ENCODE measurements at places on chromosomes 16 and 17.

- DNase-seq = no peak
Observed at GRCh38 chr16:11188801-11189740, 66.9 kb downstream of the SOCS1 start.

- DNase-seq = no peak
Observed at GRCh38 chr16:11156401-11156800, 99.6 kb downstream of the SOCS1 start.

DNA sequence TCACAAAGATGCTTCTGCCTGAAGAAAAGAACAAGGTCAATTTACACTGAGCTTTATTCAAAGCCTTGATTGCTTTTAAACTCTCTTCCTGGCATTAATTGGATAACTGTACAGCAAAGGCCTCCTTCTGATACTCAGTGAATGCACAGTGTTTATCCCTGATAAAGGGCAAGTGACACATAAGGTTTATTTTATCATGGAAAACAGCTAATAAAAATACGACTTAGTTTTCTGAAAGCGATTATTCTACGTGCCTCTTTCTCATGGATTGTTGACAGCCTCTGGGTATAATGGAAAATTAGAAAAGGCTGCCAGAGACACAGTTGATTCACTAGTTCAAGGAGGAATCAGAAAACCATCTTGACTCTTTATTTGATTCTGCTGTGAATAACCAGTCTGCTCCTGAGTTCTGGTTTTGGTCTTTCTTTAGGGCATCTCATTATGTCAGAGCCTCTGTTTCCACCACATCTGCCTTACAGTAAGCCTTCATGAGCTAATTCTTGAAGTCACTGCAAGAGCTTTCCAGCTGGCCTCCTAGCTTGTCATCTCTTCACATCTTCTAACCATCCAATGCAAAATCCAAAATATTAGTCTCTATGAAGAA is 212.9 kb downstream of the CNTNAP4 start:
- no peak for DNase-seq

DNA sequence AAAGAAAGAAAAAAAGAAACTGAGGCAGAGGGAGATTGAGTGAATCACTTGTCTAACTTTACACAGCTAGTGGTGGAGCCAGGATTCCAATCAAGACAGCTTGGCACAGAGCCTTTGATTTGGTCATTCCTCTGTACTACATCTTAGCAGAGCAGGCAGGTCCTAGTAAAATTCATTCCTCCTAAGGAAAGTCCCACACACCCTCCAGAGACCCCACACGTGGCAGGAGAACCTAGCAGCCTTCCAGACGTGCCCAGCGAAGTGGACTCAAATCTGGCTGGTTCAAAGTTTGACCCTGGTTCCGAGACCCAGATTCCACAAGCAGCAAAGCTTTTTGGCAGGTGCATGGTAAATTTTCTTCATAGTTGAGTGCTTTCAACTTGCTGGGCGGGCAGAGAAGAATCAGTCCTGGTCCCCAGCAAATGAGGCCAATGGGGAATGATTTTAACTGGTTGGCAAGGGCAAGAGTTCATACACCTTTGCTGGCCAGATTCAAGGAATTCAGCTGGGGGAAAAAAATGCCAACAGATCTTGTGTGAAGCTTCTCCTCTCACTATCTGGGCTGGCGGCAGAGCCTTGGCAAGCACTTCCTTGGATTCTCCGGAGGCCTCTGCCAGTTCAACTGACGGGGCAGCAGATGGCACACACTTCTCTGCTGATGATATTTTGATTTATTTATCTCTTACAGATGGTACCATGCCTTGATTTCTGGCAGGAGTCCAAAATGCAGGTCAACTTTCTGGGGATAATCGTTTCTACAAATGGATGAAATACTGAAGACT is 82.4 kb downstream of the GSG1L start:
- no peak for DNase-seq

DNA sequence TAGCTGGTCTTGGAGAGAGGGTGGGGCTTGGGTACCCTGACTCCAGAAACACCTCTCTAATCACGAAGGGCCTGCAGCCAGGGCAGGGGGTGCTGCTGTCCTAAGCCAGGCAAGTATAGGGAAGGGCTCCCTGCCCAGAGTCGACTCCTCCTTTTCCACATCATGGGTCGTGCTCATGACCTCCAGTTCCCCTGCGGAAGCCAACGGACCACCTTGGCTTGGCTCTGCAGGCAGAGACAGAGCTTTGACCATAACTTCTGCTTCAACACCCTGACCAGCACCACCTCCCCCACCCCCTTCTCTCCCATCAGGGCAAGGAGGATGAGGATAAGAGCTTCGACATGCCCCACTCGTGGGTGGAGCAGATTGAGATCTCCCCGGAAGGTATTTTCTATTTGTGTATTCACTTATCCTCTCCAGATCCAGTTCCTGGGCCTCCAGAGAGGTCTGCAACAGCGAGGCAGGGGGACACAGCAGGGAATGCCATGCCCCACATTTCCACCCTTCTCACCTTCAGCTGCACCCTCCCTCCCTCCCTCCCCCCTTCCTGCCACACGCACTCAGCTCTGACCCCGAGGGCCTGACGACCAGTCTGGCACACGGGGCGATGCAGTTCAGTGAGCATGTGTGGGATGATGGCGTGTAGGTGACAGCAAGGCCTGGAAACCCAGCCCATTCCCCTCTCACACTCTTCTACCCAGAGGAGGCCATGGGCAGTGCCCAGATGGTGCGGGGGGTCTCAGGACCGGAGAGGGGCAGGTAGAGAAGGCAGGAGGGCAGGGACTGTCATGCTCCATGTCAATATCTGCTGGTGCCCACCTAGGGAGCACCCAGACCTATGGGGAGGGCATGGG is 14.0 kb upstream of the KATNB1 start:
- DNase-seq = no peak

DNA sequence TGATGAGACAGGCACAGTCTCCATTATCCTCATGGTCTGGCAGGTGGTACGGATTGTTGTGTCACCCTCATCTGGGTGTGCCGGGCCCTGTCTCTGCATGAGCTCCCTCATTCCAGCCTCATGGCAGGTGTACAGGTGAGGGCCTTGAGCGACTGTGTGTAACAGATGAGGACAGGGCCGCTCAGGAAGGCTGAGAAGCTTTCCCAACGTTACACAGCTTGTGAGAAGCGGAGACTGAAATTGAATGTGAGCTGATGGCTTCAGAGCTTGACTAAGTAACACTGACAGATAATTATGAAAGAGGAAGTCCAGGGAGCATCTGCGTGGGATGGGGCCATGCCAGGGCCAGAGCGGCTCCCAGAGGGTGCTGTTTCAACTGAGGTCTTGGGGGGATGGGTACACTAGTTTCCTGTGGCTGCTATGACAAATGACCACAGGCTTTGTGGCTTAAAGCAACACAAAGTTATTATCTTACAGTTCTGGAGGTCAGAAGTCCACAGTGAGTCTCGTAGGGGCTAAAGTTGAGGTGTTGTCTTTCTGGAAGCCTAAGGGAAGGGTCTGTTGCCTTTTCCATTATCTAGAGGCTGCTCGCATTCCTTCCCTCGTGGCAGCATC is 36.7 kb downstream of the CMIP start:
- no peak for DNase-seq

All from body of pancreas (tissue), 4 donors.